ENCODE measurements at places on chromosomes 13 and 19.

GRCh38 chr13:100725472-100725871 is 50.9 kb upstream of the TMTC4 start:
- no peak for DNase-seq

GRCh38 chr19:27851543-27852060 is 1361.3 kb downstream of the UQCRFS1 start:
- DNase-seq: no peak

- no peak for DNase-seq
Observed at GRCh38 chr19:18919900-18920214, 342 bp downstream of the DDX49 start.

DNA sequence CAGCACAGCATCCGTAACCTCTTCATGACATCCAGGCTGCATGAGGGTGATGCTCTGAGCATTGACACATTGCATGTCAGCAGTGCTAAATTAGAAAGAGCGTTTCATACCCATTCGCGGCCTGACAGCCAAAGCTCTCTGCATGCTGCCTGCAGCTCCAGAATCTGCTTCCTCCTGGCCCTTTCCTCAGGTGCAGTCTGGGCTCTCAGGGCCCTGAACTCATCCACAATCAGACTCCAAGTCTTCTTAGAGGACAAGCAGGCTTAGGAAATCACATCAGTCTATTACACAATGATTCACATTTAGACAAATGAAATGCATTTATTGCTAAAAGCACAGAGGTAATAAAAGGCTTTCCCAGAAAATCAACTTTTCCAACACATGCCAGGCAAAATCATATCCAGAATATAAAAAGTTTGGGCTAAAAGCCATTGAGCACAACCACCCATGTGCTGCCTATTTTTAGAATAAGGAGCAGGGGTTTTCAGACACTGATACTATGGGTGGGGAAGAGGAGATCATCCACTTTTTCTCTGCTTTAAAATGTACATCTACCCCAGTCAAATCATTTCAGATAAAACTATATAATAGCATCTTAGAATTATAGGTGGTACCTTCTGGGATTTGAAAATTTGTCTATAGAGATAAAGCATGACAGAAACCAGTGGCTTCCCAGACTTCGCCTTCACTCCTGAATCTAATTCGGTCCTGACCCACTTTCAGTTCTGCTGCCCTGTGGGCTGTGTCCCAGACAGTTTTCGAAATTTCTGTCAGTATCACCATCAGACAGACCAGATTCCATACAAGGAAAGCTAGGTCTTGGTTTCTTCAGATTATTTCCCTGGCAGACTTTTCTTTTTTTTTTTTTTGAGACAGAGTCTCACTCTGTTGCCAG is 109.3 kb downstream of the COL4A2 start:
- DNase-seq: no peak

DNA sequence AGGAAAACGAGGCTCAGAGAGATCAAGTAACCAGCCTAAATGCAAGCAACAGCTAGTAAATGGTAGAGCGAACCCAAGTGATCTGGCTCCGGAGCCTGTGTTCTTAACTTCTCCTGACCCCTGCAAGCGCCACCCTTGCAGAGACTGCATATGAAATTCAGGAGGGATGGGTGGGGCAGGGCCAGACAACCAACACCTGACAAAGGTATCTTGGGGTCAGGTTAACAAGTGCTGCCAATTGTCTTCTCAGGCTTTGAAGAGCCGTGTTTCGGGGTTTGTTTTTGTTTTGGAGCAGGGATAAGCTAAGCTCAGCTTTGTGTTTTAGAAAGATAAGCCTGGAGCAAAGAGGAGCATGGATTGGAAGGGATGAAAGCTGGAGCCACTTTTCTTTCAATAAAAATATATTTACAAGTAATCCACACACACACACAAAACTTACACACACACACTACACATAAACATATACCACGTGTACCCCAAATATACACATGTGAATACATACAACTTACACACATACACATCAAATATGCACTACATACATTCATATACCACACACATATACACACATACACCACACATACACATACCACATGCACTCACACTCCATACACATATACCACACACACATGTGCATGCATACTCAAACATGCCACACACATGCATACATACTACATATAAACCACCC is 722.0 kb downstream of the DIAPH3 start:
- DNase-seq: no peak

- no peak for DNase-seq
Observed at GRCh38 chr13:73069206-73069805, 10.5 kb downstream of the KLF5 start.

DNA sequence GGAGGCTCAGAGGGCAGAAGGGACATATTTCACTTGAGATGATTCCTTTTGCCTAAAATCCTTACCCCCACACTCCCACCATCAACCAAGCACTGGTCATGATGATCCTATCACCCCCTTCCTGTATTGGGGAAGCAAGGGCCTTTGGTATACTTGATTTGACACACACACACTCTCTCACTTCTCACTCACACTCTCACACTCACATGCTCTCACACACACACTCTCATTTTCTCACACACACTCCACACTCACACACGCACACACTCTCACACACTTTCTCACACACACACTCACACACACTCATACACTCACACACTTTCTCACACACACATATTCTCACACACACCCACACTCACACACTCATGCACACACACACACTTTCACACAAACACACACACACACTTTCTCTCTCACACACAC is 8.6 kb downstream of the RGCC start:
- no peak for DNase-seq

DNA sequence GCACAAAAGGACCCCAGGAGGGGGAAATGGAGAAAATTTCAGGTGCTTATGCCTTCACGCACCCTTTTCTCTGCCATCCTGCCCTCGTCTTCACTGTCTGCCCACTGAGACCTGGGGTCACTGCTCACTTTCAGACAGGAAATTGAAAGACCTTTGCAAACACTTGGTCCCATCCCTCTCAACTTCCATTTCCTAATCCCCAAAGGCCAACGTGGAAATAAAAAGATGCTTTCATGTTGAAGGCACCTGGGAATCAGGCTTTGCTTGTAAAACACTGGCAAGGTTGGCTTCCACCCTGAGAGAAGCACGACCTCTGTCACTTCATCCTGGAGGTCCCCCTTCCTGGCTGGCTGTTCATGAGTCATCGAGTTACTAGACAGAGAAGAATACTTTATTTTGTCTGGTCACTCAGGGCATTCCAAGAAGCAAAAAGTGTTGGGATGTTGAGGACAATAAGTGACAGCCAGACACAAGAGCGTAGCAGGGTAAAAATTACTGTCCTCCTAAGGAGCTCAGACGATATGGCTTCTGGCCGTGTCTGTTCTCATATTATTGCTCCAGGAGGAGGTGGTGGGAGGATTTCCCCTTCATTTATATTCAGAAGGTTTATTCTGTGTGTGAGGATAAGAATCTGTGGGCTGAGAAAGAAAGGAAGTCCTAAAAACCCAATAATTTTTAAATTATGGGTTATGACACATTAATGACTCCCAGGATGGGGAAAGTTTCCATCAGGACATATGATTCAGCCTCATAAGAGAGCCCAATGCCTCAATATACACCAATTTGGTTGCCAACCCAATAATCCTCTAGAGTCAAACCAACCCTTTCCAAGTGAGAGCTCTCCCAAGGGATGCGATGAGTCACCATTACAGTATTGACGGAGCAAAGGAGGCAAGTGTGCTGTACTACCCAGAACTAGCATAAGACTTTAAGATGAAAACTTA is 409.0 kb downstream of the COG6 start:
- DNase-seq: no peak

GRCh38 chr13:42041684-42042035 is 6.8 kb upstream of the DGKH start:
- no peak for DNase-seq

DNA sequence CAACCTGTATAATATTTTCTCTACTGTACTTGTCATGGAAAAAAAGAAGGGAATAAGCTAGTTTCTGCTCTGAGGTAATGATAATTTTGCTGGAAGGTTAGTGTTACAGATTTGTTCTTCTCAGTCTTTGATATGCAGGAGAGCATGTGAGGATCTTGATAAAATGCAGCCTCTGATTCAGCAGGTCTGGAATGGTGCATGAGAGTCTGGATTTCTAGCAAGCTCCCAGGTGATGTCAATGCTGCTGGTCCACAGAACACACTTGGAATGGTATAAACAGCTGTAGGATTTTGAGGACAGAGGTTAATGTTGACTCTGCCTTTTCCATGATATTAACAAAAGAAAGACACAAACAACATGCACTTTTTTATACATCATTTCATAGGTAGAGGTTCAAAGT is 173.6 kb downstream of the NDFIP2 start:
- no peak for DNase-seq

DNA sequence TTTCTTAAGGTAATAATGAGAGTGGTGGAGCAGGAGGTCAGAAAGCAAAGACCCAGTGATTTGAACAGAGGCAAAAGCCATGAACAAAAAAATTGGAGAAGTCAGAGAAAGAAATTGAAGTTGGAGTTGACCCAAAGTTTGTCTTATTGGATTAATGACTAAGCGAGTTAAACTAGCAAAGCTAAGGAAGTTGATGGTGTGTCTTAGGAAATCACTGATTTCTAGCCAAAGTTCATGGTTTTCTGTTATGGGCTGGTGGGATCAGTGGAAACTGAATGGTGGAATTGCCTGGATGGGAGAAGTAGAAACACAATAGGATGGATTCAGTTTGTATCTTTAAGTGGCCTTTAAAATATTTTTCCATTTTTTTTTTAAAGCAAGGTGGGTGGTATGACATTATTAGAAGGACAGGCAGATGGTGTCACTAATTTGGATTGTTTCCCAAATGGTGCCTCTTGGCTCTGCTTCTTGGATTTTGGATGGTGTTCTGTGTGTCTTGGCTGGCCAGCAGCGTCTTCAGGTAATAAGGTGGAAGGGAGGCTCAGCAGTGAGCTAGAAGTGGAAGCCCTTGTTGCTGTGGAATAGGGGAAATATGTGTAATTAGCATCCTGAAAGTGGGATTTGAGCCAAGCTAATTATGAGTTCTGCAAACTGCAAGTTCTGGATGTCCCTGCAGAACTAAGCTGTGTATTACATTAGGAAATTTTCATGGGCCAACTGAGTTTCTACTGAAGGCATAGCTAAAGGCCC is 302.9 kb downstream of the LMO7 start:
- no peak for DNase-seq

DNA sequence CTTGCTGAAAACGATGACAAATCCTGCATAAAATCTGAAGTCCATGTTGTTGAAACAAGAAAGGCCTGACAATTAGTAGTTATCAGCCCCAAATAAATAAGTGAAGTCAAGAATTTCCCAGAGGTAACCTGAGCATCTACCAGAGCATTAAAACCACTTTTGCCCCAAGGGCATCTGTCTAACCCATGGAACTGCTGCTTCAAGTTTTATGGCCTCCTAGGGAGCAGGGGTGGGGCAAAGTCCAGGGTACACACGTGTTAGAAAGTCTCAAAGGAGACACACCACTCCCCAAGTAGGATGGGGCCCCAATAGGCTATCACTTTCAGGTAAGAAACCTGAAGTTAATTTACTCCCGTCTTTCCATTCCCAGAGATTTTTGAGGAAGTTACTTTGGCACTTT is 81.1 kb downstream of the CACNA1A start:
- no peak for DNase-seq

DNA sequence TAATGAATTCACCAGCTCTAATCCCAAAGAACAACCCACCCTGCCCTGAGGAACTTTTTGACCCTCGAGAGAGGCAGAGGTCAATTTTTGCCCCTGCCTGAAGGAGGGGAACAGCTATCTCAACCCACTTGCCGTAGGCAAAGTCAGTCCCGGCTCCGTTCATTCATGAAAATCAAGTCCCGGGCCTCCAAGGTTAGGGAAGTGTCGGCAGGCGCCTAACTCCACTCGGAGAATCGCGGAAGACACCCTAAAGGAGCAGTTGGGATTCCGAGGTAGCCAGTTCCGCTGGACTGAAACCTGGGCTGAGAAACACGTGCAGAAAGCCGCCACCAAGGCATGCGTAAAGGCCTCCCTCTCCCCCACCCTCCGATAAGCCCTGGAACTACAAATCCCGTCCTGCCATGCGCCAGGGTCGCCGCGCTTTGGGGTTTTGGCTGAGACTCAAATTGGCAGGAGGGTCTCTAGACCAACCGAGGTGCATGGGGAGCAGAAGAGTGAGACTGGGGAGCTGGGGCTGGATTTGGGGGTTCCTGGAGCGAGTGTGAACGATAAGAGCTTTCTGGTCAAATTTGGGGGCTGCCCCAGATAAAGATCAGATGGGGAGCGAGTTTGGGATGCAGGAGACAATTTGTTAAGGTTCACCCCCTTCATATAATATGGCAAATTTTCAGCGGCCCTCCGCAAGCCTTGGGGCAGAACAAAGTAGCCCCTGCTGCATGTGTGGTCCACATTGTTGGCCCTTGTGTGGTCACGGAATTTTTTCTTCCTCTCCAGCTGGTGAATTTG is at the start of gene TNPO2:
Gene TNPO2, minus strand, starts transcription at position 292 of the 786 bp plus-strand sequence. CDS start 2,955 bp downstream, outside the sequence.
- peak; percentile 59 for DNase-seq

- peak; percentile 61 for DNase-seq
Observed at GRCh38 chr19:18589380-18590272, 1.0 kb downstream of the REX1BD start.

- DNase-seq: no peak
Observed at GRCh38 chr13:68998056-68998455, 1109.6 kb upstream of the ATXN8OS start.

- DNase-seq: no peak
Observed at GRCh38 chr13:78759704-78760103, 100.7 kb upstream of the OBI1 start.

- DNase-seq: peak; percentile 72
Observed at GRCh38 chr19:14556662-14557188, 15.1 kb downstream of the NDUFB7 start.

GRCh38 chr13:46039411-46040182 is 12.9 kb downstream of the ZC3H13 start:
- no peak for DNase-seq

DNA sequence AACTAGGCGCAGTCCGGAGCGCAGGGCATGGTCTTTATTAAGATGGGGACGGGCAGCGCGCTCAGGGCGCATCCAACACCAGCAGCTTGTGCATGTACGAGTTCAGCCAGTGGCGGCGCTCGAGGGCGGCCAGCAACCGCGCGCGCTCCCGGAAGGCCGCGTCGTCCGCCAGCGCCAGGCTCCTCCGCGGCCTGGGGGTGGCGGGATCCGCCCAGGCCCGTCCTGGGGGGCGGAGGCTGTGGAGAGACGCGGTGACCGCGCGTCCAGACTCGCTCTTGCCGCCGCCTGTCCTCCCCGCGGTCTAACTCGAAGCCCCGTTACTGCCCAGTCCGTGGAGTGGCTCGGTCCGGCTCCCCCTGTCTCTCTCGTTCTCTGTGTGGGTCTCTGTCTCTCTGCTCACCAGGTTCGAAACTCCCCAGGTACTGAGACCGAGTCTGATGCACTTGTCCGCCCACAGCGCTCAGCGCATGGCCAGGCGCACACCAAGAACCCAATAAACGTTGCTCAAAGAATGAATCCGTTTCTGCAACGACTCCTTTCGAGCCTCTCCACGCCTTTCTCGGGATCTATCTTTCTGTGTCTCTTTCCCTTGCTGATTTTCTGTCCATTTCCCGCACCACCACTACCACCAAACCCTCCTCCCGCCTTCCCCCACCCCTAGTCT is 702 bp downstream of the PTH2 start:
- DNase-seq: peak; percentile 29

- no peak for DNase-seq
Observed at GRCh38 chr13:46006688-46007452, 45.7 kb downstream of the ZC3H13 start.

GRCh38 chr19:530134-531008 is 1.2 kb upstream of the CDC34 start:
- DNase-seq: no peak

GRCh38 chr19:10936661-10937084 is 8.1 kb downstream of the TIMM29 start:
- DNase-seq: peak; percentile 46

- DNase-seq: no peak
Observed at GRCh38 chr19:46385636-46386035, 27.7 kb downstream of the CCDC8 start.
